T-helper 17 cell (primary cell): ENCODE measurements at places on chromosomes 13 and 19.

- H3K27ac ChIP-seq = no peak overlapping the region
- DNase-seq = no peak
- H3K27me3 ChIP-seq = no peaks in the 10 kb centered on the region
- H3K4me3 ChIP-seq = no peak overlapping the region
- H3K36me3 ChIP-seq = no peaks in the 10 kb centered on the region
Observed at GRCh38 chr13:90709319-90709718, 638.2 kb upstream of the MIR17HG start.

GRCh38 chr13:109255141-109255856, 531.1 kb downstream of the IRS2 start:
- H3K27ac ChIP-seq = no peak overlapping the region
- no peaks in the 10 kb centered on the region for H3K4me1 ChIP-seq
- no peaks in the 10 kb centered on the region for H3K36me3 ChIP-seq
- peaks cover 10% of the 10 kb centered on the region for H3K27me3 ChIP-seq
- no peak for DNase-seq
- no peak overlapping the region for H3K4me3 ChIP-seq

GRCh38 chr13:50290186-50290585, 274.9 kb downstream of the KCNRG start:
- H3K27ac ChIP-seq = no peak overlapping the region
- peaks cover 1% of the 10 kb centered on the region for H3K36me3 ChIP-seq
- H3K4me1 ChIP-seq = peaks cover 10% of the 10 kb centered on the region
- DNase-seq = no peak
- H3K27me3 ChIP-seq = no peaks in the 10 kb centered on the region
- no peak overlapping the region for H3K4me3 ChIP-seq

DNA sequence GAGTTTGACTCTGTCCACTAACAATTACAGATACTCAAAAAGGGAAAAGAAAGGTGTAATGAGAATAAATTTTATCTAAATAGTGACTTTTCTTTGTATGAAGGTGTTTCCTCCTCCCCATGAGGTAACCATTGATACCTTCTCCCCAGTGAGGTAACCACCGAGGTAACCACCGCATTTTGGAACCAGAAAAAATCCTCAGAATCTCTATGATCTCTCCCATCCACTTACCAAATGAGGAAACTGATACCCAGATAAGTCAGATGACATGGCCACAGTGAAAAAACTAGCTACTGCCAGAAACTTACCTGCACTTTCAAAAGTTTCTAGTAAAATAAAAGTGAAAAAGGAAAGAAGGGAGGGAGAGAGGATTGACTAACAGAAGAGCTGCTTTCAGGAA, 124.0 kb upstream of the FNDC3A start:
- H3K4me1 ChIP-seq = peaks cover 10% of the 10 kb centered on the region
- H3K4me3 ChIP-seq = no peak overlapping the region
- H3K27ac ChIP-seq = no peak overlapping the region
- DNase-seq = no peak
- peaks cover 11% of the 10 kb centered on the region for H3K27me3 ChIP-seq

GRCh38 chr13:73602295-73602694, 531.9 kb downstream of the KLF12 start:
- H3K36me3 ChIP-seq = no peaks in the 10 kb centered on the region
- H3K4me1 ChIP-seq = peaks cover 2% of the 10 kb centered on the region
- DNase-seq = no peak
- no peak overlapping the region for H3K27ac ChIP-seq
- H3K4me3 ChIP-seq = no peak overlapping the region

GRCh38 chr13:62653371-62653770, 1237.7 kb upstream of the PCDH20 start:
- no peak for DNase-seq
- H3K27ac ChIP-seq = no peak overlapping the region
- H3K4me3 ChIP-seq = no peak overlapping the region
- no peaks in the 10 kb centered on the region for H3K27me3 ChIP-seq

GRCh38 chr19:1592024-1592754, 476 bp downstream of the MBD3 start:
- peak overlapping the region; percentile 90 for H3K27ac ChIP-seq
- H3K4me1 ChIP-seq = peaks cover 19% of the 10 kb centered on the region
- DNase-seq = peak; percentile 77
- H3K4me3 ChIP-seq = peak overlapping the region; percentile 89

DNA sequence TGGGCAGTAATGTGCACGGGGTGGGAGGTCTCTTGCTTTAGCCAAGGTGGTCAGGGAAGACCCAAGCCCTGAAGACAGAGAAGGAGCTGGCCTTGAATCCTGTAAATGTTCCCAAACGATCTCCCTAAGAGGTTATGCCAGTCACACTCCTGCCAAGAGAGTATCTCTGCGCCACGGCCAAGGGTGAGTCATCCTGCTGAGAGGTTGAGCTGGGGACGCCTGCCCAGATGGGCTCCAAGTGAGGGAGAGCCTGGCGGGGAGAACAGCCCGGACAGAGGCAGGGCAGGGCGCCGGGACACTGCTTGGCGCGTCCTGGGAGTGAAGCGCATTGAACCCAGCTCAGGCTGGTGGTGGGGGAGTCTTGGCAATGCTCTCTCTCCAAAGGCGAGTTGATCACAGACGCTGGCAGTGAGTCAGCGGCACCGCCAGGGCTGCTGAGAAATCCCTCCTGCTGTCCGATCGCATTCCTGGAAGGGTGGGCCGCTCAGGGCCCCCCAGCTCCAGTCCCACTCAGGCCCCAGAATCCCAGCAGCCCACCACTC, 16.4 kb downstream of the SULT2B1 start:
- DNase-seq = no peak
- no peak overlapping the region for H3K4me3 ChIP-seq
- H3K4me1 ChIP-seq = no peaks in the 10 kb centered on the region
- H3K27me3 ChIP-seq = peaks cover 8% of the 10 kb centered on the region
- H3K36me3 ChIP-seq = peaks cover 2% of the 10 kb centered on the region
- no peak overlapping the region for H3K27ac ChIP-seq

DNA sequence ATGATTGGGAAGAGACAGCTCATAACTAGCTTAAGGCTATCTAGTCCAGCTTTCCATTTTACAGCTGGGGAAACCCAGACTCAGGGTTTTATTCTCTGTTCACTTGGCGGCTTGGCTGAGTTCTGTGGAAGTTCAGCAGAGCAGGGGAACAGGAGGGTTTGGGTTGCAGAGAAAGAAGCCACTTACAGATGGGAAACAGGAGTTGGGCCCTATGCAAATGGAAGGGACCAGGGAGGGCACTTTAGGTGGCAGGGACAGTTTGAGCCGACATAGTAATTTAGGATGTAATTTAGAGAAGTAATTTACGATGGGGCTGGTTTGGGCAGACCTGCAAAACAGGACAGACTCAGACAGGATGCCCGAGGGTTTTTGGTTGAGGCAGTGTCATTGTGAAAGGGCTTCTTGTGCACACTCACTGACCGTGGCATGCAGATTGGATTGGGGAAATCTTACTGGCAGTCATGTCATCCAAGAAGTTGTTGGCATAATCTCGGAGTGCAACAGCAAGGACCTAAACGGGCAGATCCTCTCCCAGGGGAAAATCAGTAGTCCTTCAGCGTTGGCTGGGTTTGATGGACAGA, 47.3 kb upstream of the GPR183 start:
- no peaks in the 10 kb centered on the region for H3K27me3 ChIP-seq
- H3K27ac ChIP-seq = peak overlapping the region; percentile 100
- no peak for DNase-seq
- H3K4me3 ChIP-seq = peak overlapping the region; percentile 87
- H3K36me3 ChIP-seq = peaks cover 11% of the 10 kb centered on the region

GRCh38 chr13:113401452-113402415, 37.8 kb upstream of the GRTP1 start:
- H3K27ac ChIP-seq = no peak overlapping the region
- no peaks in the 10 kb centered on the region for H3K4me1 ChIP-seq
- no peaks in the 10 kb centered on the region for H3K36me3 ChIP-seq
- DNase-seq = no peak
- no peak overlapping the region for H3K4me3 ChIP-seq

DNA sequence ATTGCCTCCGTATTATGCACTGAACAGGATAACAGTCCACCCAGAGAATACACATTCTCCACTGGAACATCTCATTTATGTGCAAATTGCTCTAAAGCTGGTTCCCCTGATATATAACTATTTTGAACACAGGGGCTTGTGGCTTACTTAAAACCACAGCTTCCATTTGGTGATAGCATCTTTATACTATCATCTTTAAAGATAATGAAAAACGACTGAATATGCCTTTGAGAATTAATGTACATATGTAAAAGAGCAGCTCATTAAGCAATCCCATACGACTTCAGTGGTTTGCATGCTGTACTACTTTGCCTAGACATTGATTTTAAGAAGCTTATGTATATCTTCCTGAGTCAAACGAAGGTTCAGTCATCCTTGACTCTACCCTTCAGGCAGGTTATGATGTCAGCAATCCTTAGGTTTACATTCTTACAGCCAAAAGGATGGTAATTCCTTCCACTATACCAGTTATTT, 40.8 kb downstream of the BRD4 start:
- peak overlapping the region; percentile 89 for H3K27ac ChIP-seq
- DNase-seq = no peak
- H3K27me3 ChIP-seq = no peaks in the 10 kb centered on the region
- peaks cover 78% of the 10 kb centered on the region for H3K4me1 ChIP-seq
- no peaks in the 10 kb centered on the region for H3K36me3 ChIP-seq

DNA sequence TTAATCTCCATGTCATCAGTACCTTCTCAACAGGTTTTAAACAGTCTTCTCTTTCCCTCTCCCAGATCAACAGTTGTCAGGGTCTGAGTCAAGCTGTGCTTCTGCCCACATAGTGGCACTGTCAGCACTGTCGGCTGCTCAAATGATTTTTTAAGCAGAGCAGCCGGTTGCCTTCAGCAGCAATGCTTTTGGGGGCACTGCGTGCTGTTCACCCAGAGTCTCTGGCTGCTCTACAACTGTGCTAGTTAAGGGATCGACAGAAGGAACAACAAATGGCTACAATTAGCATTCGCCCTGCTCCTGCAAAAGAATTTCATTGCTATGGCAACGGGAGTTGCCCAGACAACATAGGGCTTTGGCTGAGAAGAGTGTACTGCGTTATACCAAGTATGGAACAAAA, 412.9 kb downstream of the DIAPH3 start:
- no peaks in the 10 kb centered on the region for H3K36me3 ChIP-seq
- DNase-seq = no peak
- no peaks in the 10 kb centered on the region for H3K4me1 ChIP-seq
- H3K27me3 ChIP-seq = no peaks in the 10 kb centered on the region
- no peak overlapping the region for H3K27ac ChIP-seq
- H3K4me3 ChIP-seq = no peak overlapping the region

- peak overlapping the region; percentile 98 for H3K27ac ChIP-seq
- peaks cover 65% of the 10 kb centered on the region for H3K4me1 ChIP-seq
- no peaks in the 10 kb centered on the region for H3K27me3 ChIP-seq
- peak overlapping the region; percentile 45 for H3K4me3 ChIP-seq
- DNase-seq = no peak
Observed at GRCh38 chr13:98514288-98514687, 62.6 kb downstream of the STK24 start.
